ENCODE measurements at places on chromosomes 12 and 14.

DNA sequence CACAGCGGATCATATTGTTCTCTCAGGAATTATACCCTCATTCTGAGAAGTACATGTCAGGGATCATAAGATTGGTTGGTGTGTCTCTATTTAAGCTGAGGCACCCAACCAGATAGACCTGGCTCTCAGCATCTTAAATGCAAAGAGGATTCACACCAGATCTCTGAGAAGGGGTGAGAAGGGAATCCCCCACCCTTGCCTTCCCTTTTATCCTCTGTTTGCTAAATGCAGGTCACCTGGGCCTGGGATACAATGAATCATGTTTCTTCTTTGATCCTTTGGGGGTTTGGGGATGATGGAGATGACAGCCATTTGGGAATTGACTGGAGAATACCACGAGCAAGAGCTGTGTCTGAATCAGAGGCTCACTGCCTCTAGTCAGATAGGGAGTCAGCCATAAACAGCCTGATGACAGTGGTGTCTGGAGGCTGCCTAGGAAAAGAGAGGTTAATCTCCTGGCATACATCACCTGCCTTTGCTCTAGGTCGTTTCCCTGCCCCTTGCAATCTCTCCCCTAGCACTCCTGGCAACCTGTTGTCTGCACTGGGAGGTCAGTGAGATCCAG lies 11.2 kb upstream of the PDE1B start:
- no peak for DNase-seq

GRCh38 chr14:30227876-30228275 lies 300.2 kb upstream of the PRKD1 start:
- DNase-seq, result no peak

DNA sequence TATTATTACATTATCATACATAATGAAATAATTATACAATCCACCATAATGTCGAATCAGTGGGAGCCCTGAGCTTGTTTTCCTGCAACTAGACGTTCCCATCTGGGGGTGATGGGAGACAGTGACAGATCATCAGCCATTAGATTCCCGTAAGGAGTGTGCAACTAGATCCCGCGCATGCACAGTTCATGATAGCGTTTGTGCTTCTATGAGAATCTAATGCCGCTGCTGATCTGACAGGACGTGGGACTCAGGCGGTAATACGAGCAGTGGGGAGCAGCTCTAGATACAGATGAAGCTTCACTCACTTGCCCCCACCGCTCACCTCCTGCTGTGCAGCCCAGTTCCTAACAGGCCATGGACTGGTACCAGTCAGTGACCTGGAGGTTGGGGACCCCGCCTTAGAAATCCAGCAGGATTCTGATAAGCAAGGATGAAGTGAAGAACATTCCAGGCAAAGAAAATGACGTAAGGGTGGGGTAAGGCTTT lies 204.6 kb downstream of the ETV6 start:
- DNase-seq, result no peak

GRCh38 chr14:56998728-56999127 lies 188.4 kb upstream of the OTX2 start:
- no peak for DNase-seq

GRCh38 chr12:67459173-67459572 lies 189.4 kb upstream of the DYRK2 start:
- no peak for DNase-seq

GRCh38 chr12:1915082-1915968 lies 3.1 kb downstream of the CACNA2D4 start:
- no peak for DNase-seq

DNA sequence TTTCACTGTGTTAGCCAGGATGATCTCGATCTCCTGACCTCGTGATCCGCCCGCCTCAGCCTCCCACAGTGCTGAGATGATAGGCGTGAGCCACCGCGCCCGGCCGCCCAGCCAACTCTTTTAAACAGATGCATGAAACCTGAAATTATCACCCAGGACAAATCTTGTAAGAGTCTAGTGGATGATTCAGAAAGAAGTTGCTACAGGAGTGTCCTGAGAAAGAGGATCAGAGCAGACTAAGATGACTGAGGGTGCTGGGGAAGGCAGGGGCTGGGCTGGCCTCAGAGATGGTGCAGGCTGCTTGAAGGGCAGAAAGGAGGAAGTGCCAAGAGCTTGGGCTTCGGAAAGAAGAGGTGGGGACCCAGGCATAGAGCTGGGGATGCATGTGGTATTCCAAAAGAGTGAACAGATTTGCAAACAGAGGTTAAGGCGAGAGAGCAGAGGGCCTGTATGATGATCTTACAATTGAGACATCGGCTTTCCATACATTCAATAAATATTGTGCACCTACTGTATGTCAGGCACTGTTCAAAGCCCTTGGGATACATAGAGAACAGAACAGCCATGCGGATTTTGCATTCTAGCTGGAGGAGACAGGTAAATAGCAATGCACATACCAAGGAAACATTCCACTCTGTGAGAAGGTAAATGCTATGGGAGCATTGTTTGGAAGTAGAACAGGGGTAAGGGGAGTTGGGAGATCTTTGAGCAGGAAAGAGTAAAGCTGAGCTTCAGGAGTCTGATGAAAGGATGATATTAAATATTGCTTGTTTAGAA lies 7.4 kb upstream of the CD9 start:
- no peak for DNase-seq

GRCh38 chr12:120314220-120314619 lies 12.1 kb downstream of the SIRT4 start:
- no peak for DNase-seq

- no peak for DNase-seq
Measured at GRCh38 chr12:101051901-101052550, 158.0 kb downstream of the SLC5A8 start.

DNA sequence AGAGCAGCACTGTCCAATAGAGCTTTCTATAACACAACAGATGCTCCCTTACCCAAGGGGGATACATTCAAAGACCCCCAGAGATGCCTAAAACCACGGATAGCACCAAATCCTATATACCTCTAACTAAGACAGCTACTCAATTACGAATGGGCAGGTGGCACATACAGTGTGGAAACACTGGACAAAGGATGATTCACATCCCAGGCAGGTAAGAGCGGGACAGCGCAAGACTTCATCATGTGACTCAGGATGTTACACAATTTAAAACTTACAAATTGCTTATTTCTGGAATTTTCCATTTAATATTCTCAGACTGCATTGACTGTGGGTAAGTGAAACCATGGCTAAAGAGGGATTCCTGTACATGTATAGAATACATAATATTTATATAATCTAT lies 5.5 kb upstream of the HCFC2 start:
- no peak for DNase-seq

DNA sequence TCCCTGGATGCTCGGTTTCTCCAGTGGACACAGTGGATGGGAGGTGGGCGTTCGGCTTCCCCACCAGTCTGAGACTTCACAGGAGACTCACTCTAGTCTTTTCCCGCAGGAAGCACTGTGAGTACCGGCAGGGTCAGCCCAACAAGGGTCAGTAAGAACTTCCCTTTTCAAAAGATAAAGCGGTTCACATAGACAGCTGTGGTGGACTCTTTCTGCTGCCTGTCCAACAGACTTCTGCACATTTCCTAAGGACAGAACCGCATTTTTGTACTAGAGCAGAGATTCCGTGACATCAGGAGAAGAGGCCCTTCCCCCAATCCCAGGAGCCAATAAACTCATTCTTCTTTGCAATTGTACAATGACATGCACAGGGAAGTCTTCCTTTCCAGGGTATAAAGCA lies 10.4 kb downstream of the LTBR start:
- DNase-seq, result no peak

DNA sequence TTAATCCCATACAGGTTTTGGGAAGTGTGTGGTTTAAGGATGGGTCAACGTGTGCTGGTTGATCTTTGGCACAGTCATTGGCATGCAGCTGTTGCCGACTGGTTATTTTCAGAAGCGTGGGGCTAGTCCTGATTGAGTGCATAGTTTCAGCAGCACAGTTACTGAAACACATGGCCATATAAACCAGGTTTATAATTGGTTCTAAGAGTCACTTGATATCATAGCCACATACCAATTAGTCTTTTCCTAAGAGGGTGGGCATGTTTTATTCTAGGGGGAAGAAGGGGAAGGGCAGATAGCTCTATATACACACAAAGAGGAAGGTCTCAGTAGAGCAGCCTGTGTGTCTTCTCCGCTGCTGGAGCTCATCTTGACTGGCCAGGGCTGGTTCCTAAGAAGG lies 11.0 kb upstream of the RPS6KL1 start:
- DNase-seq, result no peak

- no peak for DNase-seq
Measured at GRCh38 chr14:36099619-36100018, 76.9 kb downstream of the PTCSC3 start.

DNA sequence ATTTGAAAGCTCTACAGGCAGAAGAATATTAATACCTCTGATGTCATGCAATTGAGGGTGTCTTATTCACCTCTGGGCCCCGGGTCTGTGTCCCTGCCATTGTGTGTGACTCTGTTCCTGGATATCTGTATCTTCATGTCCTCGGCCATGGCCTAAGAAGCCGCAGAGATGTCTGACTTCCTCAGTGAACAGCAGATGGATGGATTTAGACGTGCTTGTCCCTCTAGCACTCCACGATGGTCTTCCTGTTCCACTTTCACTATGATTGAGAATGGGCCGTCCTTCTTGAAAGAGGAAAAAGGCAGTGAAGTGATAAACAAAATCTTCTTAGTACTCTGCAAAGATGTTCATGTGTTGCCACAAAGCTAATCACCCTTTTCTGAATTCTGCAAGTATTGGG lies 217.4 kb downstream of the SLC41A2 start:
- DNase-seq, result no peak

- no peak for DNase-seq
Measured at GRCh38 chr14:100239211-100239839, 381 bp downstream of the YY1 start.

DNA sequence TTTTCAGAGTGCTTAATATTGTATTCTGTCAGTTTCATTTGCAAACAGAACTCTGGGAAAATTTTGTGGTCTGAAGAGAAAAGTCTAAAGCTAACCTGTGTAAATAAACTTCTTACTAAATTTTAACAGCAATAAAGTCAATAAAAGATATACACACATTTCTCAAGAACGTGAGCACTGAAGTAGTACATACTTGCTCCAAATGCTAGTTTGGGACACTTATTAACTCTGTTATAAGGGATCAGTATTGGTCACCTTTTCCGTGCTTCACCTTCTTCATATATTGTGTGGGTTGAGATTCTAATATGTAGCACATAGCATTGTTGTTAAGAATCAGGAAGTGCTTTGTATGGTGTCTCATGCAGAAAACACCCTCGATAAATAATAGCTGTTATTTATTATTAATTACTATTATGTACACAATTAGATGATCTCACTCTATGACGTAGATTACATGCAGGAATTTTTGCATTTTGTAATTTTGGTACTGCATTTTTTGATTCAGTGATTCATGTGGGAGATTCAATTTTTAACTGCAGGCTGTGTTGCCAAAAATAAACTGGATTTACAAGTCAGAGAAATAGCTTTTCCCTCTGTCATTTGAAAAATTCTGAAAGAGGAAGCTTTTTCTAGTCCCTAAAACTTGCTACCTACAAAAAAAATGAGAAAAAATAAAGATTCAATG lies 300.9 kb downstream of the ACSS3 start:
- DNase-seq, result no peak

GRCh38 chr14:85037411-85037810 lies 492.5 kb upstream of the FLRT2 start:
- no peak for DNase-seq

DNA sequence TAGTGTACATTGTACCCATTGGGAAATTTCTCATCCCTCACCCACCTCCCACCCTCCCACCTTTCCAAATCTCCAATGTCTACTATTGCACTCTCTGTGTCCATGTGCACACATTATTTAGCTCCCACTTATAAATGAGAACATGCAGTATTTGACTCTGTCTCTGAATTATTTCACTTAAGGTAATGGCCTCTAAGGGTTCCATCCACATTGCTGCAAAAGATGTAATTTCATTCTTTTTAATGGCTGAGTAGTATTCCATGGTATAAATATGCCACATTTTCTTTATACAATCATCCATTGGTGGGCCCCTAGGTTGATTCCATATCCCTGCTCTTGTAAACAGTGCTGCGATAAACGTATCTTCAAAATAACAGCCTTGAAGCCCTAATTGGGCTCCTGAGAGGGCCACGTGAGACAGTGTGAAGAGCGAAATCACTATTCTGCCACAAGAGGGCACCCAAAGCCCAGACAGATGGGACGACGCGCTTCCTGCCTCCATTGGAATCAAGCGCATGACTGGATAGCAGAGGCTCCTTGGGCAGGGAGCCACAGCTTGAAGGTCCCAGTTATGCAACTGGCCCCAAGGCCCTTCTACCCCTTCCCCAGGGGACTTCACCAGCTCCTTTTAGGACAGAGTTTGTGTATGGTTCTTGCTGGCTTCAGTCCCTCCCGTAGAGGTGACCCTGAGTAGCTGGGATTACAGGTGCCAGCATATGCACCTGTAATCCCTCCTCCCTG lies 21.3 kb upstream of the CD27 start:
- peak; percentile 51 for DNase-seq

DNA sequence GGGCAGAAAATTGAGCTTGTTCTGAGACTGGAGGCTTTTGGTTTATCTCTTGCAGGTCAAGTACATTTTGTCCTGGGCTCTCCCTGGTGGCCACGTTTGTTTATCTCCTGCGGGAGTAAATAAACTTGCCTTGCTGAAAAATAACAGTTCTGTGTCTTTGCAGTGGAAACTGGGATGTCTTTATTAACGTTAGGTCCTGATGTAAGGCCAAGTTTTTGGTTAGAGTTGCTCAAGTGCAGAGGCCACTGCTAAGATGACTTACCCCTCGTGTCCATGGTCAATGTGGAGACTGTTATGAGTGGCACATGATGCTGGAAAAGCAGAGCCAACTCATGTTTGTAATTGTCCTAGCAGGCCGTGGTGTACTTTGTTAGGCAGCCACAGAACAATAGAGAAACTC lies 3.8 kb downstream of the PTPN11 start:
- no peak for DNase-seq

GRCh38 chr14:100842799-100843198 lies 16.9 kb downstream of the MEG3 start:
- no peak for DNase-seq

DNA sequence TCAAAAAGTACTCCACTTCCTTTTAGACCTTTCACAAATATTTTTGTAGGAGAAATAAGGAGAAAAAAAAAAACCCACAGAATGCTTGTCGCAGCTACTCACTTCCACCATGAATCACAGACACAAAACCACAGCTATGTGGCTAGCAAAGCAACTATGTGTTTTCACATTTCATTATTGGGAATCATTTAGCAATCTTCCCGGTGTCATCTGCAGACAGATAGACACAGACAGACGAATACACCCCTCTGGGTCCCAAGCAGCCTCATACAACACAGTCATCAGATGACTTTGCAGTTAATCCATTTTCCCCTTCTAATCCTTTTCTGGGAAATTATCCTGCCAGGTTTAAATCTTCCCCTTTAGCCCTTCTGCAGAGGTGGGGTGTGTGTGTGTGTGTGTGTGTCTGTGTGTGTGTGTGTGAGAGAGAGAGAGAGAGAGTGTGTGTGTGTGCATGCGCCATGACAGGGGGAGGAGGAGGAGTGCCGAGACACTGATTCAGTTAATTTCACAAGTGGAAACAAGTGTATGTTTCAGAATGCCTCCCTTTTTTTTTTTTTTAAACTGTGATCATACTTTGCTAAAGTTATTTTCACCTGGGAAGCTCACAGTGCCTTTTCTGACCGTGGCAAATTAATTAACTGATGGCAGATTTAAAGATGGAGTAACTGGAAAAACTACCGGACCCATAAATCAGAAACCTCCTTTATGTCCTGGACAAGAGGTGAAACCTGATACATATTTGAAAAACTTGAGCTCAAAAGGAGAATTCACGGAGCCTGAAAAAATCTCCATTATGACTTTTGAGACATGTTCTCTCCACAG lies 39.9 kb downstream of the LTBP2 start:
- no peak for DNase-seq

- no peak for DNase-seq
Measured at GRCh38 chr12:66862356-66862985, 183.6 kb upstream of the GRIP1 start.

Measured in hypothalamus (tissue), 51 donors.